Suppressor macrophage treated with lipopolysaccharide for 4 hours (primary cell): ENCODE measurements at places on chromosomes 7 and 10.
A peak's percentile ranks its signal among the peaks of the same experiment; 100 is the strongest.

DNA sequence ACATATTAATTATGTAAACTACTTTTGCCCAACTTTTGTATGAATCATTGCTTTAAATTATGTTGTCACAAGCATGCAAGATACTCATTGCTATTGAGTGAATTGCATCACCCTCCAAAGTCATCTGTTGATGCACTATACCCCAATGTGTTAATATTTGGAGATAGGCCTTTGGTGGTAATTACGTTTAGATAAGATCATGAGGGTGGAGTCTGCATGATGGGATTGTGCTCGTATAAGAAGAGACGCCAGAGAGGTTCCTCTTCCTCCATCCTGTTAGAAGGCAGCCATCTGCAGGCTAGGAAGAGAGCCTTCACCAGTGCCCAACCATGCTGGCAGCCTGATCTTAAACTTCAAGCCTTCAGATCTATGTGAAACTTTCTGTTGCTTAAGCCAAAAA lies 95.3 kb upstream of the MAGI2 start:
- DNase-seq: peak; percentile 0

GRCh38 chr10:85608706-85609105 lies 757.9 kb downstream of the GRID1 start:
- no peak for DNase-seq

- no peak for DNase-seq
Measured at GRCh38 chr7:492714-493065, 27.0 kb downstream of the PDGFA start.

GRCh38 chr7:20217193-20217948 lies at the start of gene MACC1:
Gene MACC1, minus strand, starts transcription at chr7:20217384. Its CDS starts 55,522 bp downstream, at chr7:20161862.
- peak; percentile 43 for DNase-seq

GRCh38 chr7:18225067-18225466 lies 197.4 kb upstream of the PRPS1L1 start:
- DNase-seq: peak; percentile 19

- no peak for DNase-seq
Measured at GRCh38 chr10:12434277-12434676, 84.9 kb downstream of the CAMK1D start.

DNA sequence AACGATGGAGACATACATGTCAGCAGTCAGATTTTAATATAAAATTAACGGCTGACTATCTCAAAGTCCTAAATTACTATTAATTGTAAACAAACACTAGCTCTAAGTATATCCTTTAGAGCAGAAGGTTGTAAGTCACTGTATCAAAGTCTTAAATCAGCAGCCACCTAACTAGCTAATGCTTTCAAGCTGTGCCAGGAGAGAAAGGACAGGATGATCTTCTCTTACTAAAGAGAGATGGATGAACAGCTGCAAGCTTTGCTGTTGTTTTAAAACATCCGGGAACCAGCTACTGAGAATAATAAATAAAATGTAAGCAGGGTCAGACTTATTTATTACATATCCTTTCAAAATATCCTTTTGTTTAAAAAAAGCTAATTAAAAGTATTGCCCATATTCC lies 24.0 kb upstream of the ABLIM1 start:
- no peak for DNase-seq

- no peak for DNase-seq
Measured at GRCh38 chr7:48045195-48045765, 9.9 kb downstream of the C7orf57 start.

DNA sequence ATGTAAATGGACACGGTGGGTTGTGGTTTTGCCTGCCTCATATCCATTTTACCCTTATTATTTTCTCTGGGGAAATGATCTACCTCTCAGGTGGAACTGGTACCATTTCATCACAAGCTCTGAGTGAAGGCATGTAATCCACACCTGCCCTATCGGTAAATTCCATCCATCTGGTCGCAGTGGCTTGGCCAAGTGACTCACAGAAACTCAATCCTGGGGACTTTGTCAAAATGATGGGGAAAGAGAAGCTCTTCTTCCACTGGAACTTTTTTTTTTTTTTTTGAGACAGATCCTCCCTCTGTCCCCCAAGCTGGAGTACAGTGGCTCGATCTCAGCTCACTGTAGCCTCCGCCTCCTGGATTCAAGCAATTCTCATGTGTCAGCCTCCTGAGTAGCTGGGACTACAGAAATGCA lies 48.2 kb upstream of the ANKRD1 start:
- no peak for DNase-seq
